Activated T-cell treated with anti-CD3 and anti-CD28 coated beads for 1 hour (primary cell): ENCODE measurements at places on chromosomes 1 and 21.

DNA sequence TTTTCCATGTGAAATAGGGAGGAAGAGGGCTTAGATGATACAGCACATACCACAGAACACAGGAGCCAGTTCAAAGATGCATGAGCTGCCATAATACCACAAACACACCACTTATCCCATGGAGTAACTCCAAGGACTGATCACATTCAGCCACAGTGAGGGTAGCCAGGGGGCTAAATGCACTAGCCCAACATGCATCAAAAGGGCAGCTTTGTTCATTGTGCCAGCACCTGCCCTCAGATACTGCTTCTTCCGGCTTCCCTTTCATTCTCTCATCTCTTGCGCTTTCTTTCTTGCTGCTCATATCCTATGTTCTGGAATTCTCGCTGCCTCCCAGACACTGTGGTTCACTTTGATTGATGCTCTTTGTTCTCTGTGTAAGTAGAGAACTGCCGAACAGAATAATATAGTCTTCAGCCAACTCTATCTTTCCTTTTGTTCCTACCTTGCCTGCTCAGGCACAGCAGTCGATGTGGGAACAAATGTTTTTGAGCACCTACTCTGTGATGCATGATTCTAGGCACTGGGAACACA lies 50.0 kb upstream of the SYT6 start:
- no peak for DNase-seq

GRCh38 chr1:22895357-22895756 lies 77.3 kb downstream of the LACTBL1 start:
- no peak for DNase-seq

- peak; percentile 39 for DNase-seq
These were observed 816 bp downstream of the IL6R start for GRCh38 chr1:154405747-154406571.

GRCh38 chr1:219566951-219567947 lies 45.7 kb downstream of the ZC3H11B start:
- no peak for DNase-seq

- no peak for DNase-seq
These were observed 33.1 kb upstream of the IL10 start for GRCh38 chr1:206805357-206805756.

- DNase-seq, result no peak
These were observed 109.9 kb upstream of the IFFO2 start for GRCh38 chr1:19066248-19066873.

DNA sequence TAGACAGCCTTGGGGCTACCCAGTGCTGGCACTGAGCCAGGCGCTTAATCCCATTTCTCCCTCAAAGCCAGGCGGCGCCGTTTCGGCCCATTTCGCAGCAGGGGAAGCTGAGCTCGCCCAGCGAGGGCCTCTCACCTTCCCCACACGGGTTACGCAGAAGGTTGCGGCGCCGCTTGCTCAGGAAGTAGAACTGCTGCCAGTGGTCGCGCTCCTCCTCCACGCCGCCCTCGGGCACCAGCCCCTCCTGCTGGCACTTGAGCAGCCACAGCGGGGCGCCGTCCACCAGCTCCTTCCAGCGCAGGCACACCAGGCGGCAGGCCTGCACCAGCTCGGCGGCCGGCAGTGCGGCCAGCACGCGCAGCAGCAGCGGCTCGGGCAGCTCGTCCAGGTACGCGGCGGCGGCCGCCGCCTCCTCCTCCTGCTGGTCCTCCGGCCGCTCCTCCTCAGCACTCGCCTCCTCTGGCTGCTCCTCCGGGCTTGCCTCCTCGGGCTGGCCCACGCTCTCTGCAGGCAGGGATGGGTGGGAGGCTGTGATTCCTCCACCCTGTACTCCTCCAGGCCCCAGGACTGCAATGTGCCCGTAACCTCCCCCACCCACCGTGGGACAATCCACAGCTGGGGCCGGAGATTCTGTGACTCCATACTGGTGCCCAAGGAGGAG lies 3.8 kb downstream of the FBXO2 start:
- peak; percentile 57 for DNase-seq

GRCh38 chr1:108854221-108855019 lies 2.5 kb downstream of the AKNAD1 start:
- DNase-seq, result no peak
